CD4-positive, alpha-beta T cell treated with Interleukin-2 at 100 ng/mL for 4 hours (primary cell): ENCODE measurements at places on chromosomes 11 and 22.

DNA sequence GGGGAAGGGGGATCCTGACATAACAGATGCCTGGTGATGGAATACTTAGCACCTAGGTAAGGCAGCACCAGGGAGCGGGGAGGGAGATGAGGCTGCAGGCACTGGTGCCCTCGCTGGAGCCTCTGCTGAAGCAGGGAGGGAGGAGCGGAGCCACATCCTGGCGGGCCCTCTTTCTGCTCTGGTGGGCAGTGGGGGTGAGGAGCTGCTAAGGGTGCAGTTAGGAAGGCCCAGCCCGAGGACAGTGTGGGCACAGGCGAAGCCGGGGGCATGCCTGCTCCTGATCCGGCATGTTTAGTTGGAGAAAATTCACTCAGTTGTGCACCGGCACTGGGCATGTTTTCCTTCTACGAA, 83.9 kb downstream of the MED15 start:
- DNase-seq = no peak

GRCh38 chr11:118876286-118876685, 7.4 kb upstream of the CXCR5 start:
- DNase-seq = no peak

GRCh38 chr11:16086229-16086819, 270.0 kb downstream of the SOX6 start:
- DNase-seq = no peak

GRCh38 chr11:67820081-67820480, 145.7 kb upstream of the ALDH3B2 start:
- DNase-seq = no peak

DNA sequence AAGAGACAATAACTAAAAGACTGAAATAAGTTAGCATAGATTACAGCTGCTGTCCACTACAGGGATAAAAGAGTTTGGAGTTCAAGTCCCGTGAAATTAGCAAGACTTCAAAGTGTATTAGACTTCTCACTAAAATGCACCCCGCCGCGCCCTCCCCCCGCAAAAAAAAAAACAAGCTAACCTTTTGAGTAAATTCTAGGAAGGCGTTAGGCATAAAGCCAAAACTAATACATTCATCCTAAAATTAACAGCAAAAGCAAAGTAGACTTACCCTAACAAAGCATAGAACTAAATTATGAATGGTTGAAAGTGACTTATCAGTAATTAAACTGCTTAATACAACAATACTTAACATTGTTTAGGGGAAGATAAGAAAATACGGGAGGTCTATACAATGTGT, 581.0 kb upstream of the CHORDC1 start:
- no peak for DNase-seq

GRCh38 chr22:45997777-45998637, 21.0 kb upstream of the WNT7B start:
- DNase-seq = no peak

GRCh38 chr11:16863389-16863788, 124.9 kb downstream of the C11orf58 start:
- DNase-seq = no peak

DNA sequence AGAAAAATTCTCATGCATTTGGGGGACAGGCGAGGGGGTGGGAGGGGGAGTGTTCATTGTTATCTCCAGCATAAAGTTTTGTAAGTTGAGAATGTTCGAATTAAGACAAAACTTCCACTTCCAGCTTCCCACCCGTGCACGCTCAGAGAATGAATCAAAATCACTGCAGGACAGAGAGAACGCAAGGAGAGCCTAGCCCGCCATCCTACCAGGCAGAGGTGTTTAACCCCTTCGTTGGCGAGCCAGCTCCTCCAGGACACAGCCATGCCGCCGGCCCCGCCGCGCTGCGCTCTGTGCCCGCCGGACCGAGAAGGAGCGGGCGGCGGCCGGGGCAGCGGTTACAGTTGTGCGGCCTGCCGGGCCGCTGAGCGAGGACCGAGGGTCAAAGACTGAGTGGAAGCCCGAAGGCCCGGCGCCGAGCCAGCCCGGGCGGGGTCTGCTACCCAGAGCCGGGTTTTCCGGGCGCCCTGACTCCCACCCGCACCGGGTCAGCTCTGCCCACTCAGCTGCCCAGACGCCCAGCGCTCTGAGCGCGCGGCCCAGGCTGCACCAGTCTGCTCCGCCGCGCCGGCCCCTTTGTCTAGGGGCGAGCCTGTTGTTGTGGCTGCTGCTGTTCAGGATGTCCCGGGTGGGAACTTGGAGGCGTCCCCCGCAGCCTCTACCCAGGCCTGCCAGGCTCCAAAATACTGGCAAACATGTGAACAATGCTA, at the start of gene NOX4:
Gene NOX4 (minus strand): TSS at position 395 of the 710 bp plus-strand sequence. CDS start 129 bp downstream, at position 266.
- DNase-seq = no peak

- DNase-seq = no peak
Observed at GRCh38 chr11:46527591-46528130, 66.2 kb downstream of the AMBRA1 start.

DNA sequence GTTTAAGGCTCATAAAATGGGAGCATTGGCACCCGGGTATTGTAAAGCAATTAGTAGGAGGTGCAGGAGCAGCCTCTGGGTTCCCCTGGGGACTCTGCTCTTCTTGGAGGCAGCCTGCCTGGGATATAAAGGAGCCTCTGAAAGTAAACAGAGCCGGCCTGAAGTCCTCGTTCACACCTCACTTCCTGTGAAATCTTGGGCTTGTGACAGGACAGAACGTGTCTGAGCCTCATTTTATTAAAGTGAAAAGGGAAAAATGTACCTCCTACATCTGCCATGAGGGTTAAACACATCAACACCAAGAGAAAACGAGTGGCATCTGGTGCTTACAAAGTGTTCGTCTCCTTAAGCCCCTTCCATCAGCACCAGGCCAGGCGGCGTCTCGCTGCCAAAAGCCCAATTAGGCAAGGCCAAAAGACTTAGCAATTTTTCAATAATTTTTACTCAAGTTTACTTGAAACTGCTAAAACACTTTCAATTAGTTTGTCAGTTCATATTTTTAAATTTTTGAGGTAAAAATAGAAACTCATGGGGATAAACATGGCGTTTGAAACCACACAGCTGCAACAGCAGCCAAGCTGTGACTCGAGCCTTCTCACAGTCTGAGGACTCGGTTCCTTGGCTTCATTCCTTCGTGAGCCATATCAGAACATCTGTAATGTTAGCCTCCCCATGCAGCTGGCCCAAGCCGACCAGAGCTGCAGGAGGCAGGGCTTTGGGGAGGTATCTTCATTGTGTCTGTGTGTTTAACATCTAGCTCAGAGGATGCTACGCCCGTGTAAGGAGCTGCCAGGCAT, 33.6 kb downstream of the MAP6 start:
- no peak for DNase-seq

DNA sequence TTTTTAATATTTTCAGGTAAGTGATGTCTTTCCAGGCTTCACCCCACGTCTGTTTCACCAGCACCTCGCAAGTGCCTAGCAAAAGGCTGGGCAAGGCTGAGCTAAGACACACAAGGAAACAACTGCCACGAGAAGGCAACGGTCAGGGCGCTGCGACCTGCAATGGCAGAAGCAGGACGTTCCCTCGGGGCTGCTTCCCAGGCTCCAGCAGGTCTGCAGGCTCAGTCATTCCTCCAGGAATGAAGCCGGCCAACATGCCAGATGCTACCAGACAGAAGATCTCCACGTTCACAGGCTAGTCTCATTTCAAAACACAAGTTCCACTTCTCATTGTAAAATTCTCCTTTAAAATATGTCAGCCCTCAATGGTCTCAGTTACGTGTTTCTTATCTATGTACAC, 45.5 kb downstream of the CELSR1 start:
- DNase-seq = no peak

DNA sequence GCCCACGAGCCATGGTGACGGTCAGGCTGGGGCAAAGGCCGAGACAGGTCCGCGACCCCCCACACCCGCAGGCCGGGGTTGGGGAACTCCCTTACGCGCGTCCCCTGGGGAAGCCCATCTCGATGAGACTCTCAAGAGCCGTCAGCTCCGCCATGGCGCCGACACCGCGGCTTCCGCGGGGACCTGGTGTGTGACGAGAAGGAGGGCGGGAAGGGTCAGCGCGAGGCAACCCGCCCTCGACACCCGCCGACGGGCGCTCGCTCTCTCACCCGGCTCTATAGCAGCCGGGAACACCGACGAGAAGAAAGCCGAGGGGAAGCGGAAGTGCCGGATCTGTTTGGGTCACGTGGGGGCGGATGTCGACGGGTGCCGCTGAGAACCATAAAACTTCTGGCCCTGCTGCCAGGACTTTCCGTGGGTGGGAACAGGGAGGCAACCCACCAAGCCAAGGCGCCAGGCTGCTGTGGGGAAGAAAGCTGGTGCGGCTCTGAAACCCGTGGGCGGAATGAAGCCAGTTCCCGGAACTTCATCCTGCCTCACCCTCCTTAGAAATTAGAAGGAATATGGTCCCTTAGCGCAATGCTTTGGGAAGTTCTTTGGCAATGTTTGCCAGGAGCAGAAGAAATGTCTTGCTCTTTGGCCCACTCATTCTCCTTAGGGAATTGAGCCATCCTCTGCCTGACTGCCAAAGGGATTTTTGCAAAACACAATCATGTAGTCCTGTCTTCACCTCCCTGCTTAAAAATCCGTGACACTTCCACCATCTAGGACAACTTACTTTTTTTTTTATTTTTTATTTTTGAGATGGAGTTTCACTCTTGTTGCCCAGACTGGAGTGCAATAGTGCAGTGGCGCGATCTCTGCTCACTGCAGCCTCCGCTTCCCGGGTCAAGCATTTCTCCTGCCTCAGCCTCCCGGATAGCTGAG, at the start of gene UBXN1:
Gene UBXN1 (minus strand): TSS at position 304 of the 927 bp plus-strand sequence. CDS start 150 bp downstream, at position 154.
- peak; percentile 86 for DNase-seq

DNA sequence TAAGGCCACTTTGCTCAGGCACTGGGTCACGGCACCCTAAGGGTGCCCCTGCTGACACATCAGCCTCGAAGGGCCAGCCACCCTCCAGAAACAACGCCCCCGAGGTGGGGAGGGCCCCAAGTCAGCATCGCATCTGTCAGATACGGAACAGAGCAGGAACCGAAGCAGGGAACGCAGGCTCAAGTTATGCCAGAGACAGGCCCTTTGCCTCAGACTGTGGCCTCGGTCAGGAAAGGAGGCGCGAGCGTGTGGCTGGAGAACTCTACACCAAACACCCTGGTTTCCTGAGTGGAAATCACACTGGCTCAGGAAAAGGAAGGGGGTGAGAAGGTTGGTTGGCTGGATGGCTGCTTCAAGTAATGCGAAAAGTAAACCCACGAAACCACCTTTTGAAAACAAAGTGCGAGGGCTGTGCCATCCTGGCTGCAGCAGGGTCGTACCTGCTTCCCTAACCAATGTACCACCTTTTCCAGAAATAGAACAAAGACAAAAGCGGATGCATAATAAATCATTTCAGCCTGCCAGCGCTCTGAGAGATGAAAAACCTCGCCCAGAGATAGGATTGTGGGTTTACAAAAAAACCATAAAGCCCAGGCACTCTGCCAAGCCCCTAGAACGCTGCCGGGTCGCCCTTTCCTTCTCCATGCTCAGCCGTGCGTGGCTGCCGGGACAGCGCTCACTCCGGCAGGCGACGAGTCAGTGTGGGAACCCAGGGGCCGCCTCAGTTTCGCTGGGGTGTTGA, 38.6 kb downstream of the TRMU start:
- peak; percentile 36 for DNase-seq

DNA sequence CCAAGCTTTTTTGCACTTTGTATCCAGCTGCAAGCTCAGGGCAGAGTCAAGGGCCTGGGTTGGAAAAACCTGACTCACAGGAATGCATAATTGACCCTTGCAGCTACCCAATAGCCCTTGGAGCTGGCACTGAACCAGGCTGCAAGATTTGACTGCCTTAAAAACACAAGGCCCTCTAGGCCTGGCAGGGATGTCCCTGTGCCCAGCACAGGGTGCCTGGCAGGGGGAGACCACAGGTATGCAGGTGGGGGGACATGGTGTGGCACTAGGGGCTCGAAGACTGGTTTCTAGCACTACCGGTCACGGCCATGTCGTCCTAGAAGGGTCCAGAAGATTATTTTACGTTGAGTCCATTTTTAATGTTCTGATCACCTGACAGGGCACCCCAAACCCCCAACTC, 30.2 kb downstream of the SBF1 start:
- DNase-seq = no peak

- no peak for DNase-seq
Observed at GRCh38 chr11:115612046-115612730, 108.0 kb upstream of the CADM1 start.

GRCh38 chr11:73317373-73317772, 9.3 kb downstream of the ARHGEF17 start:
- no peak for DNase-seq

DNA sequence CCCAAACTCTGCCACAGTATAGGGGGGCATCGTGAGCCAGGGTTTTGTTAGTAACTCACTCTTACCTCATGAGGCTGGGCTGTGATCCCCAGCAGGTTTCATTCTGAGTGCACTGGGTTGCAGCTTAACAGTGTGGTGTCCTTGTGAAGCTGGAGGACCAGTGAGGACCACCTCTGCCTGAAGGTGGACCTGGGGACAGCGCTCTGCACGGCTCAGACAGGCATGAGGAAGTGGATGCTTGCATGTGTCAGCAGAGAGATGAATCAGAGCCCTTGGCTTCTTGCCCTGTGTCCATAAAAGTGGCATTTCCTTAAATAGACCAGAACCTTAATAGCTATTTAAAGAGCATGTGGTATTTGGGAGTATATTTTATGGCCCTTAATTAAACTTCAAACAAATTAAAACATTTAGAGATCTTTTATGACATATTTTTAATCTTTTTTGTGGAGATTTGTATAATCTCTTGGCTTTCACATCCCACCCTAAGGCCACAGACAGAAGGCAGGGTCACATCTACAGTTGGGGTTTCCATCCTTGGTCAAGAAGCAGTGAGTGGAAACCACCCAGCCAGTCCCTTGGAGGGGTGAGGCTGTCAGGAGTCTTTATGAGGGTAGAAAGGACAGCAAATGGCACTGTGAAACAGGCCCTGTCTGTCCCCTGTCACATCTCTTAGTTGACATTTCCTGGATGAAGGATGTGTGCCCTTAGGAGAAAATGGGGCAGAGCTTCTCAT, 24.8 kb upstream of the ADORA2A start:
- no peak for DNase-seq

DNA sequence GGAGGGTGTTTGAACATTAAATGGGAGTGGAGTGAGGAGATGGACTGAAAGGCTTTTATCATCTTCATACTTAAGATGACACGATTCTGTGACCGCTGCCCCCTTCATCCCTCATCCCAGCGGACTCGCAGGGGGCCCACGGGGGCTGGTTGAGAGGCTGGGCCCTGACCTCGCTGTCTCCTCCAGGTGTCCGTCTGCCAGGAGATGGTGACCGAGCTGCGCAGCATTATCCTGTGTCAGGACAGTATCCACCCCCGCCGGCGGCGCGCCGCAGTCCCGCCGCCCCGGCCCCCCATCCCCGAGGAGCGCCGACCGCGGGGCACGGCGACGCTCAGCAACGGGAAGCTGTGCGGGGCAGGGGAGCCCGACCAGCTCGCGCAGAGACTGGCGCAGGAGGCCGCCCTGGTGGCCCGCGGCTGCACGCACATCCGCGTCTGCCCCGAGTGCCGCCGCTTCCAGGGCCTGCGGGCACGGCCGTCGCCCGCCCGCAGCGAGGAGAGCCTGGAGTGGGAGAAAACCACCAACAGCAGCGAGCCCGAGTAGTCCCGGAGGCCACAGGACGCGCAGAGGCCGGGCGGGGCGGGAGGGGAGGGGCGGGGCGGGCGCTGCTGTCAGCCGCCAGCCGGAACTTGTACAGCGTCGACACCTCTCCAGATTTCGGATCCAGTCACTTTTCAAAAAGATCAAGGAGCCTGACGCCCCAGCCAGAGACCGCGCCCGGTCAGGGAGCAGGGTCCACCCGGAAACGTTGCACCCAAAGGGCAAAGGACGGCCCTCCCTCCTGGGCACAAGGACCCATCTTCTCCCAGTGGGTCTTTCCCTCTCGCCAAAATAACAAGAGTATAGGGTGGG, 38.0 kb upstream of the TBCEL start:
- peak; percentile 6 for DNase-seq

GRCh38 chr11:22193348-22194051, 615 bp downstream of the ANO5 start:
- no peak for DNase-seq
